ENCODE measurements at places on chromosomes 11 and 22. TPM values are rescaled to one million over a fixed set of nuclear protein-coding genes. Genes with fewer than 3 reads are reported as not detected.

DNA sequence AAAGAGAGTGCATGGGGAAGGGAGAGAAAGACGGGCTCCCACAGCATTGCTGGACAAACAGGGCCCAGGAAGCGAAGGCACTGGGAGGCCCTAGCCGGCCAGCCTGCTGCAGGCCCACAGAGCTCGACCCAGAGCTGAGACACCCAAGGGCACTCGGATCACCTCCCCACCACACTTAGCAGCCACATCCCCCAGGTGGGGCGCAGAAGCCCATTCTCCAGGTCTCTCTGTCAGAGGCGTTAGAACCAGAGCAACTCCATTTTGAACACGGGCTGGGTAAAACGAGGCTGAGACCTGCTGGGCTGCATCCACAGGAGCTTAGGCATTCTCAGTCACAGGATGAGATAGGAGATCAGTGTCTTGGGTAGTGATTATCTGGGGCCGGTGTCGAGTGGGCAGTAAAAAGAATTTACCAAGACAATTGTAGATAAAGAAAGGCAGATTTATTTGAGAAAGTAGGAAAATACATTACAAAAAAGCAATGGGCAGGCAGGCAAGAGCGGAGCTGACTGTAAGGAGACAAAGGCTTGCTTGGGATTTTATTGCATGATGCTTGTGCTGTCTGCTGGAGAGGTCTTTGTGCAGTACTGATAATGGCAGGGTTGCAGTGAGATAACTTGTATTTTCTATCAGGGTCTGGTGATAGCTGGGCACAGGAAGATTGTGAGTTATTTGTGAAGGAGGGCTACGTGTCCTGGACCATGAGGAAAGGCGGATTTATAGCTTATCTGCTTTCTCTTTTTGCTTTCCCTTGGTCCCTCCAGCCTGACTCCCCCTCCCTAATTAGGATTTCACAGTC is 13.4 kb upstream of the CAPN5 start:
- no peak for DNase-seq

Gene MB
- total RNA-seq, result not detected

Gene NFRKB
- total RNA-seq, result 48.2 TPM

DNA sequence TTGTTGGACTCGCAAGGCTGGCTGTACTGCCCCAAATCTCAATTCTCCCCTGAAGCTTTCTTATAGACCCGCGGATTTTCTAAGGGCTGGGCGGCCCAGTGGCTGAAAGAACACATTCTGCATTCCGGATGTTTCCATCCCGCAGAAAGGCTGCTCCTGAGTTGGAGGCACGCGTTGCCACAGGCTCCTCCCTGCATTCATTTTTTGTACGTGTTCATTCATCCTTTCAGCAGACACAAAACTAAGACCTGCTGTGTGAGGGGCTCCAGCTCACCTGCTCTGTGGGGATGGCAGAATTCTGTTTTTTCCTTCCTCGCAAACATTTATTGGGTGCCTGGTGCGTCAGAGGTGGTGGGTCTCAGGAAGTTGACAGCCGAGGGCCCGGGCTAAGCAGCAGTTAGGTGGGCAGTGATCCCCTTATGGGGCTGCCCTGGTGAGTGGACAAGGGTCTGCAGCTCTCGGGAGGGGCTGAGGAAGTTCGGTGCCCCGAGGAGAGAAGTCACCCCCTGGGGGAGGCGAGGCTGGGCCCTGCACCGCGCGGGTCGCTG is 23.7 kb downstream of the SHANK3 start:
- DNase-seq, result no peak

- no peak for DNase-seq
Observed at GRCh38 chr11:68641880-68642279, 42.5 kb upstream of the GAL start.

- DNase-seq, result no peak
Observed at GRCh38 chr11:42806191-42806590, 505.6 kb upstream of the API5 start.

Gene SPTBN2
- total RNA-seq, result 26.1 TPM

GRCh38 chr22:38455530-38456271 is 702 bp upstream of the KCNJ4 start:
- peak; percentile 61 for DNase-seq

DNA sequence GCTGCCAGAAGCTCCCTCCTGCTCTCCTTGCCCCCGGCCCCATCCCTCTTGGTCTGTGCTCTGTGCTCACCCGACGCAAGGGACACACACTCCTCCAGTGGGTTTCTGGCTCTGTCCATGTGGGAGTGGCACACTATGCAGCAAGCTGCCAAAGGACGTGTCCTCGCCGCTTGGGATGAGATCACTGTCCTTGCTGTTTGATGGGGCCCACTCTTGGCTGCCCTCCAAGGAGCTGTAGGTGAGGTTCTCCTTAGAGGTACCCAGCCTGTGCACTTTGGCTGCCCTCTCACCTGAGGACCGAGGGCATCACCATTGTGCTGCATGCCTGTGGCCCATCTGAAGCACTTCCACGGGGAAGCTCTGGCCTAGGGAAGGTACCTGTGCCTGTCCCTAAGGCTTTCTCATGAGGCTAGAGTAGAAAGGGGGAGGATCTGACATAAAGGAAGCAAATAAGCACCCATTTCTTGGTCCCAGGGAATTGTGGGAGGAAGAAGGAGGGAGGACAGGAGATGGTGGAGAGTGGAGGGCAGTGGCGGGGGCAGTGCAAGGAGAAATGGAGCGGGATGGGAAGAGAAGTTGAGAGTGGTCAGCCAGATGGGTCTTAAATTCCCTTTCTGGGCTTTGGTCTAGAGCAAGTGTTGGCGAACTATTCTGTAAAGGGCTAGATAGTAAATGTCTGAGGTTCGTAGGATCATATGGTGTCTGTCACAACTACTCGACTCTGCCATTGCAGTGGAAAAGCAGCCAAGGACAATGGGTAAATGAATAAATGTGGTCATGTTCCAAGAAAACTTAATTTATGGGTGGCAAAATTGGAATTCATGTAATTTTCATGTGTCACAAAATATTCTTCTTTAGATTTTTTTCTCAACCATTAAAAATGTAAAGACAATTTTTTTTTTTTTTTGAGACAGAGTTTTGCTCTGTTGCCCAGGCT is 47.0 kb upstream of the AMPD3 start:
- no peak for DNase-seq

Gene LINC01488
- not detected for total RNA-seq

GRCh38 chr11:46361283-46362155 is 14.3 kb downstream of the DGKZ start:
- DNase-seq, result peak; percentile 86

DNA sequence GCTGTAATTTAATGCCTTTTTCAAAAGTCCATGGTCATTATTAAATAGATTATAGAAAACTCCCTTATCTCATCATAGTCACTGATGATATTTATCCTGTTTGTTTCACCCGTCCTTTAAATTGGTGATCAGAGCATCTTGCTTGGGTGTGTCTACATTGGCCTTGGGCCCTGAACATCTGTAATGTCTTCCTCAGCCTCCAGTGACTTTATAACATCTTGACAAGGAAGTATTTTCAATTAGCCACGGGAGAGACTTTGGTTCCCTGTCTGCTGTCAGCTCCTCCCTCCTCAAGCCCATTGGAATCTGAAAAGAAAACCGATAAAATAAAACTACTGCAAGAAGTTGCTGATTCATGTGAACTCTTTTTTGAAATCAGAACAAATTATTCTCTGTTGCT is 116.9 kb upstream of the TTC12 start:
- DNase-seq, result no peak

- DNase-seq, result no peak
Observed at GRCh38 chr11:103327721-103328120, 218.5 kb downstream of the DYNC2H1 start.

- DNase-seq, result no peak
Observed at GRCh38 chr11:33665350-33666106, 35.1 kb downstream of the C11orf91 start.

Gene NFAM1
- total RNA-seq, result 3.0 TPM

Gene TMEM86A
- 6.2 TPM for total RNA-seq

- DNase-seq, result no peak
Observed at GRCh38 chr11:131248588-131248987, 121.8 kb upstream of the NTM start.

Gene TRIM49
- under 0.01 TPM for total RNA-seq
